Stimulated activated CD8-positive, alpha-beta memory T cell treated with anti-CD3 and anti-CD28 coated beads, Interleukin-4, amount 100 ng/mL, for 1 hour (primary cell): ENCODE measurements at places on chromosomes 2 and 18.

DNA sequence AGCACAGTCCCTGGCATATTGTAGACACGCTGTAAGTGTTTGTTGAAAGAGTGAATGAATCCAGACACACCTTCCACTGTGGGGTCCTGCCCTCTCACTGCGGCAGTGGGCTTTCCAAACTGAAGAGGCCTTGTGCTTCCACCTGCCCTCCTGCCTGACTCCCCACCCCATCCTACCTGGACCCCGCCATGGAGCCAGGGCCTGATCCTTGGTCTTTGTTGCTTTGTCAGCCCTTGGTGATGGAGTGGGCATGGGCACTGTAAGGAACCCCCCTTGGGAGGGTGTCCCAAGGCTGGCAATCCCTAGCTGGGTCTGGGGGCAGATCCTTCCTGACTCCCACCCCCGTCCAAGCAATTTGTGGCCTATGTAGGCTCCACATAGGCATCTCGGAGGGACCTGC is 33.1 kb downstream of the KLHL29 start:
- DNase-seq = no peak

GRCh38 chr18:6821356-6821755 is 91.8 kb downstream of the ARHGAP28 start:
- DNase-seq = no peak

- no peak for DNase-seq
Observed at GRCh38 chr2:151880586-151880985, 52.4 kb upstream of the ARL5A start.

DNA sequence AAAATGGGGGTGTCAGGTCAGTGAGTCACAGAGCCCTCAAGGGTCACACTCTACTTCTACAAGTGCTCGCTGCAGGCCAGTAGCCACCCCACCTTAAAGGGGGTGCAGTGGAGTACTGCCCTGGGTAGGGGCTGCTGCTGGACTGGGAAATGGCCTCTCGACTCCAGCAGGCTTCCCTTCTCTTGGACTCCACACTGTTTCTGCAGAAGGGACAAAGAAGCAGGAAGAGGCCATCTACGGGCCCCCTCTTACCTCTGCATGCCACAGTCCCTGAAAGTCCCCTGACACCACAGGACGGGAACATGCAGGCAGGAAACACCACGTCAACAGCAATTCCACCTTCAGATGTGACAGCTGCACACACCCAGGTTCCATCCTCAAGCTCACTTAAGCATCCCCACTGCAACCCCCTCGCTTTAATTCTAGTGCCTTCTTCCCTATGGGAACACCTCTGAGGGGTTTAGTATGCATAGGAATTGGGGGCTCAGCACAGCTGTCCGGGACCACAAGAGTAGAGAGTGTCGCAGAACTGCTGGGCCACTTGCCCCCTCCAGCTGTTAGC is 22.3 kb downstream of the SNED1 start:
- no peak for DNase-seq

- no peak for DNase-seq
Observed at GRCh38 chr2:27501042-27501441, 4.4 kb downstream of the GCKR start.

GRCh38 chr2:226763320-226763719 is 36.3 kb downstream of the IRS1 start:
- no peak for DNase-seq

DNA sequence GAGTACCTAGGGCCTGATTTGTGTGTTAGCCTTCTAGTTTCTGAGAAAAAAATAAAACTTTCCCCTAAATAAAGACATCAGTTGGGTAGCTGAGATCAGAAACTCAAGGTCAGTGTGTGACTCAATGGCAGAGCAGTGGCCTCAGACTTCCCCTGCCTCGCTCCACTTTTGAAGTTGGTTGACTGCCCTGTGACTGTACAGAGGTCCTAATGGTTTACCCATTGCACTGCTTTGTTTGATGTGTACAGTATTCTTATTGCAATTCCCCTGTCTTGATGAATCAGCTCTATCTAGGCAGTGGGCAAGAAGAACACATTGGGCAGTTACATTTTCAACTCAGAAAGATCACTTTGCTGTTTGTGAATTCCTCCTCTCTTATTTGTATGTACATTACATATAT is 315.7 kb downstream of the KCNS3 start:
- DNase-seq = no peak
